ENCODE measurements at places on chromosomes 13 and 19.

GRCh38 chr13:94389604-94390351 lies 89.7 kb downstream of the DCT start:
- DNase-seq = no peak

GRCh38 chr19:8180018-8180417 lies 29.2 kb upstream of the CERS4 start:
- no peak for DNase-seq

DNA sequence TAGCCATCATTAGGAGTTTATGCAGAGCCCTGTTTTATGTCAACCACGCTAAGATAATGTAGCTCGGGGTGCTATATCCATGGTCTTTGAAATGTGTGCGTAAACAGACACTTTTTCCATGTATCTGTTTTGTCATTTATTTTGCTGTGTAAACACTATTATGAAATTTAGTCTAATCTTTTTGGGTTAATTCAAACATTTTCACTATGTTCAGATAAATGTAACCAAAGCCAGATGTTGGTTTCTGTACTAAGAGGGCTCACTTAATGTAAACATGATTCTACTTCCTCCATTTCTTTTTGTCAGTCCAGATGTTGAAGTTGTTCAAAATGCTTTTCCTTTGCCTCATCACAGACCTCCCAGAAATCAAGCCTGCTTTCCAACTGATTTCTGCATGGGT lies 499.5 kb upstream of the GPC6 start:
- DNase-seq = no peak

- DNase-seq = no peak
Observed at GRCh38 chr13:111492341-111492950, 172.0 kb downstream of the TEX29 start.

DNA sequence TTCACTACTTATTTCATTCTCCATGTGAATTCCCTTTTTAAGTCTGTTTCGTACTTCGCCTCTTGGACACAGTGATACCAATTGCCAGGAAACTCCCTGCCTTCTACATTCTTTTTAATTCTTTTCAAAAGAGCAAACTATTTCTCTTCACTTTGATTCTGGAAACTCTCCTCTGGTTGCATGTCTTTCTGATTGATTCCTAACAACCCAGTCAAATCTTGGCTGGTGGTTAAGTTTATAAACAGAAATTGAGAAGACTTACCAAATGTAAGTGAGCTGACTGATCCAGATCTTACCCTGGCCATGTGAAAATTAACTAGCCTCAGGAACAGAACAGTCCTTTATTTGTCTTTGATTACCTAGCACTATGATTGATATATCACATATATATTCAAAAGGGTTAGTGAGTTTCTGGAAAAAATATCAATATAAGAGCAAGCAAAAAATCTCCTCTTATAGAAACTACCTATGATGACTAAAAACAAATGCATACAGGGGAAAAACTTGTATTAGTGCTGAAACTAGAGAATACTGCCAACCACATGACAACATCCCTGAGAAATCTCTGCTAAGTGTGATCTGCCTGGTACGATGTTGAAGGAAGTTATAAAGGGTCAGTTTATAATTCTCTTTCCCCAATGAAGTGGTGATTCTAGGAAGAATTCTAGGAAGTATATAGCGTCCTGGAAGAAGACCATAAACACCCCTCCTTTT lies 152.6 kb upstream of the HTR2A start:
- DNase-seq = no peak

- DNase-seq = no peak
Observed at GRCh38 chr13:22027566-22027965, 356.7 kb downstream of the FGF9 start.

GRCh38 chr19:7977723-7978040 lies 27.8 kb downstream of the ELAVL1 start:
- DNase-seq = no peak

- DNase-seq = no peak
Observed at GRCh38 chr19:46981286-46981945, 38.2 kb upstream of the NPAS1 start.

GRCh38 chr19:51316688-51317087 lies 5.2 kb downstream of the IGLON5 start:
- no peak for DNase-seq

GRCh38 chr19:48646001-48646721 lies at the start of gene CA11:
CA11 (minus strand) TSS chr19:48646187; CDS start chr19:48645632, 555 bp downstream.
- no peak for DNase-seq

DNA sequence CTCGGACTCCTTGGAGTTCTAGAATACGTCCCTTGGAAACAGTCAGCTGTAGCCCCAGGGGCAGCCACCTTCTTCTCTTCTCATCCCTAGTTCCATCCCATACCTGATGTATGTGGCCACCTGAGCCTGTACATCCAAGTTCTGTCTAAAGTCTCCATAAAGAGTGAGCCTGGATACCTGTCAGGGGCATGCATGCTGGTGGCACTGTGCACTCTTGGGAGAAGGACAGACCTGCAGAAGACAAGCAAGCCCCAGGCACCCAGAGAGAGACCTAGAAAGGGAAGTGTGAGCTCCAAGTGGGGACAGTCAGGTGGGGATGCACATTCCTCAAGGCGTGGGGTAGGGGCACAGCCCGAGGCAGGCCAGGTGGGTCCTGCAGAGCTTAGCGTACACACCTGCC lies 21.4 kb downstream of the SIAH3 start:
- no peak for DNase-seq

GRCh38 chr19:372306-372890 lies 27.8 kb upstream of the MIER2 start:
- no peak for DNase-seq

GRCh38 chr19:14525729-14526128 lies 3.7 kb upstream of the TECR start:
- no peak for DNase-seq

DNA sequence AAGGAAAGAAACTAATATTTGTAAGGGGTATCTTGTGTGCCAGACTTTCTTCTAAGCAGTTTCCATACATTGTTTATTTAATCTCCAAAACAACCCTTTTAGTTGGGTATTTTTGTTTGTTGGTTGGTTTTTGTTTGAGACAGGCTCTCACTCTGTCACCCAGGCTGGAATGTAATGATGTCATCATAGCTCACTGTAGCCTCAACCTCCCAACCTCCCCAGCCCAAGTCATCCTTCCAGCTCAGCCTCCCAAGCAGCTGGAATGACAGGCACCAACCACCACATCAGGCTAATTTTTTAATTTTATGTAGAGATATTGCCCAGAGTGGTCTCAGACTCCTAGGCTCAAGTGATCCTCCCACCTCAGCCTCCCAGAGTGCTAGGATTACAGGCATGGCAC lies 41.2 kb upstream of the LSM14A start:
- DNase-seq = no peak

DNA sequence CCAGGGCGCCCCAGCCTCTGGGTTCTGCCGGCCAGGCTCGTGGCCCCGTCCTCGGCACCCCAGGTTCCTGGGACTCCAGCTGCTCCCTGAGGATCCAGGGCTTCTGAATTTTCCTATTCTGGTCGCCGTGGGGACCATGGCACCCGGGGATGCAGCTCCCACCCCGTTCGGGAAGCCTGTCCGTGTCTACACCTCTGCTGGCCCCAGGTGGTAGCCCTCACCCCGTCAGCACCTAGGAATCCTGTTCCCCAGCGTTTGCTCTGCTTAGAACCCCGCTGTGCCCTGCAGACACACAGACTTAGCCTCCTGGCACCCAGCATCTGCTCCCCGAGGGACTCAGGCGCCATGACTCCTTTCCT lies 960 bp downstream of the PPFIA3 start:
- no peak for DNase-seq

- no peak for DNase-seq
Observed at GRCh38 chr13:72562686-72563085, 164.7 kb downstream of the MZT1 start.

DNA sequence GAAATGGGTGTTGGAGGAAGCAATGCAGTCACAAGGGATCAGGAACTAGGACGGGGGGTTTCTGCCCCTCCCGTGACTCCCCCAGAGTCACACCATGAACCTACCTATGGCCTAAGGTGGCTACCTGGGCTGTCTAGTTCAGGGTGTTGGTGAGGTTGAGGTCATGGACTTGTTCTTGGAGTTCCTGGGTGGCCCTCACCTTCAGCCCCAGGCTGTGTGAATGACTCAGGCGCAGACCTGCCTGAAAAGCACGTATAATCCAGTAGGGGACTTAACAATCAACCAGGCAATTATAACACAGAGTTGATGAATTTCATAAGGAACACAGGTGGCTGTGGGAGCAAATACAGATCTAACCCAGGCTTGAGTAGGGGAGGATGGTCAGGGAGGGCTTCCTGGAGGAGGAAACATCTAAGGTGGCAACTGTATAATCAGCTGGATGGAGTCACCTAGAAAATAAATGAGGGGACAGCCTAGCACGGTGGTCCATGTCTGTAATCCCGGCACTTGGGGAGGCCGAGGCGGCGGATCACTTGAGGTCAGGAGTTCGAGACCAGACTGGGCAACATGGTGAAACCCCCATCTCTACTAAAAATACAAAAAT lies 25.6 kb upstream of the ADGRE1 start:
- no peak for DNase-seq

DNA sequence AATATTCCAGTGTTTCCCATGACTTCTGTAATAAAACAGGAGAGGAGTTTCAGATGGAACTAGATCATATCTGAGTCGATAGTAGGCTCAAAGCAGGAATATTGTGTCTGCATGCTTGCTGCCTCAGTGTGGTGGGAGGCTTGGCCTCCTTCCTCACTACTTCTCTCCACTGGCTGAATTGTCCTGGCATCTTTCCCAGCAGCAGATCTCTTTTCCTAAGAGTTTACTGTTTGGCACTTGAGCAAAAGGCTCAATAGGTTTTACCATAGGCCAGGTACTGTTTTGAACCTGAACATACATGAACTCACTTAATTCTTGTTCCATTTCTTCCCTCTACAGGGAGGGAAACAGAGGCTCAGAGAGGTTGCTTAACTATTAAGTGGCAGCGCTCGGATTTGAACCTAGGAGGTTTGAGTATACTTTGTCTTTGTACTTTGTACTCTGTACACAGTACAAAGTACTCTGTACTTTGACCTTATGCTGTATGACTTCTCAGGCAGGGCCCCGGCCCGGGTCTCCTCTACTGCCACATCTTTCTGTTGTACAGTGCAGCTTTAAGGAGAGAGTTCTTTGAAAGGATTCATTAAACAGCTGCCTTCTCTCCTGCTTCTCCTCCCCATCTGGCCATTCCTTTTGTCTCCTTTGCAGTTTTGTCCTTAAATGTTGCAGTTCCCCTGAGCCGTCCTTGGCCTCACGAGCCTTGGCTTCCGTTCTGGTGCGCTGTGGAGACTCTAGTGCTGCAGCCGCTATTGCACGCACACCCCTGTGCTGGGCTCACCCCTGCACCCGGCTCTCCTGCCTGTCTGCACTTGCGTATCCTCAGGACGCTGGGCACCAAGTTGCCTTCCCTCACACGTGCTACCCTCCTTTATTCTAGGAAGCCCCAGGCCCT lies 8.1 kb downstream of the B3GLCT start:
- no peak for DNase-seq

DNA sequence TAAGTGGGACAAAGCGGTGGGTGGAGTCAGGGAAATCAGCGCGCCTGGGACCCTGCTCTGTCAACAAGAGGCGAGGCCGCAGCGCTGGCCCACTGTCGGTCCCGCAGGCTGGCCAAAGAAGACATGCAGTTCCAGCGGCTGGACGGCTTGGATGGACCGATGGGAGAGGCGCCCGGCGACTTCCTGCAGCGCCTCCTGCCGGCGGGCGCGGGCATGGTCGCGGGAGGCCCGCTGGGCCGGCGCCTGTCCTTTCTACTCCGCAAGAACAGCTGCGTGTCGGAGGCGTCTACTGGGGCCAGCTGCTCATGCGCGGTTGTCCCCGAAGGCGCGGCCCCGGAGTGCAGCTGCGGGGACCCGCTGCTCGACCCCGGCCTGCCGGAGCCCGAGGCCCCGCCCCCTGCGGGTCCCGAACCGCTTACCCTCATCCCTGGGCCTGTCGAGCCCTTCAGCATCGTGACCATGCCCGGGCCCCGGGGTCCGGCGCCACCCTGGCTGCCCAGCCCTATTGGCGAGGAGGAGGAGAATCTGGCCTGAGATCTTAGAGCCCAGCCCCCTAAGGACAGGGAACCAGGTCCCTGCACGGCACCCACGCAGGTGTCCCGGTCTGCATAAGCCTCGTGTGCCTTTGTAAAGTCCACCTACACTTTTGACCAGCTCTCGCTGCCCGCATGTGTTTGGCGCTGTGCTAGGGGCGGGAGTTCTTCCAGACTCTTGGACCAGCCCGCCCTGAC lies 6.1 kb downstream of the BEST2 start:
- DNase-seq = no peak

- DNase-seq = no peak
Observed at GRCh38 chr19:7547159-7547558, 11.6 kb downstream of the PNPLA6 start.

DNA sequence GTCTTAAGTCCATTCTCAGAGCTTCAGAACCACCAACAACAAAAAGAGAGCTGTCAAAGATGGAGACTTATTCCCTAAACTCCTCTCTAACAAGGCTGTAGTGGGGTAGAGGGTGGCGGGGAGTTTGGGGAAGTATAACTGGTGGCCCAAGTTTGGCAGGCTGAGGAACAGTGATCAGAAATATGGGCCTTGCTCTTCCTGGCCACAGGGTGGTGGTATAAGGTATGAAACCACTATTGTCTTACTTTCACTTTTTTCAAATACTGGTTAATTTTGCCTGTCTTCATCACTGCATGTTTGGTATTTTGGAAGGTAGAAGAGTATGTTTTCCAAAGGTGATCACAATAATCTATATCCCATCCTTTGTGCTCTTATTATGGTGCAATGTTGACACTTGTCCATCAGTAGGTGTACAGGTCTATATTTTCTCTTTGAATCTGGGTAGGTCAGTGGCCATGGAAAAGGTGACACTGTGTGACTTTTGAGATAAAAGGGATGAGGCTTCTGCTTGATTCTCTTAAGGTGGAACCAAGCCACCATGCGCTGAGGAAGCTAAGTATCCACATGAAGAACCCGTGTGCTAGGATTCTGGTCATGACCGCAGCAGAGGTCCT lies 23.2 kb upstream of the GPC5 start:
- no peak for DNase-seq

DNA sequence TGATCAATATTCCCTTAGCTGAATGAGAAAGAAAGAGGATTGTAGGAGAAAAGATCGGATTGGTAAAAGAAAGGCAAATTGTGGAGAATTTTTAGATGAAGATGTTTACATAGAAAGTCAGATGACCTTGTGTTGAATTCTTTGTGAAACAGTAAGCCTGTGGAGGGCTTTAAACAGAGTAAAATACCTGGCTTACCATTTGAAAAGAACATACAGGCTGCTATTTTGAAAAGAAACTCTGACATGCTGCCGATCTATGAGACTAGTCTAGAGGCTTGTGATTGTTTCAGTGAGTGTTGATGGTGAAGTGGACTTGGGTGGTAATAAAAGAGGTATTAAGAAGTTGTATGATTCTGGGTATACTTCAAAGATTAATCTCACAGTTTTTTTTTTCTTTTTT lies 938.9 kb upstream of the PRR20A start:
- DNase-seq = no peak

DNA sequence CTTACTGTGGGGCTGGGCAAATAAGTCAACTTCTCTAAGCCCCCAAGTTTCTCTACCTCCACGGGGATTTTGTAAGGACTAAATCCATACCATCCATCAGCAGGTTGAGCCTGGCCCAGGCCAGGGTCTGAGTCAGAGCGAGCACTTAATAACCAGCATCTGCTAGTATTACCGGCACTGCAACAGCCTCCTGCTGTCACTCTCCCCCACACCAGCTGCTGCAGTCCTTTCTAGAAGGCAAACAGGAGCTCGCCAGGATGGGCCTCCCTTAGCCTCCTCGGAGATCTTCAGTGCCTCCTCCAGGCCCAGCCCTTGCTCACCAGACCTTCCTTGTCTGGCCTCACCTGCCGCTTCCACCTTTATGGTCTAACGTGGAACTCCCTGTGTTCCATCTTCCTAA lies 3.2 kb downstream of the NAPA start:
- no peak for DNase-seq

- DNase-seq = no peak
Observed at GRCh38 chr13:57704031-57704430, 72.5 kb downstream of the PCDH17 start.

GRCh38 chr13:84380866-84381265 lies 498.6 kb upstream of the SLITRK1 start:
- DNase-seq = no peak

Measured in GM12878 (cell line).